ENCODE measurements at places on chromosomes 11 and 22.

DNA sequence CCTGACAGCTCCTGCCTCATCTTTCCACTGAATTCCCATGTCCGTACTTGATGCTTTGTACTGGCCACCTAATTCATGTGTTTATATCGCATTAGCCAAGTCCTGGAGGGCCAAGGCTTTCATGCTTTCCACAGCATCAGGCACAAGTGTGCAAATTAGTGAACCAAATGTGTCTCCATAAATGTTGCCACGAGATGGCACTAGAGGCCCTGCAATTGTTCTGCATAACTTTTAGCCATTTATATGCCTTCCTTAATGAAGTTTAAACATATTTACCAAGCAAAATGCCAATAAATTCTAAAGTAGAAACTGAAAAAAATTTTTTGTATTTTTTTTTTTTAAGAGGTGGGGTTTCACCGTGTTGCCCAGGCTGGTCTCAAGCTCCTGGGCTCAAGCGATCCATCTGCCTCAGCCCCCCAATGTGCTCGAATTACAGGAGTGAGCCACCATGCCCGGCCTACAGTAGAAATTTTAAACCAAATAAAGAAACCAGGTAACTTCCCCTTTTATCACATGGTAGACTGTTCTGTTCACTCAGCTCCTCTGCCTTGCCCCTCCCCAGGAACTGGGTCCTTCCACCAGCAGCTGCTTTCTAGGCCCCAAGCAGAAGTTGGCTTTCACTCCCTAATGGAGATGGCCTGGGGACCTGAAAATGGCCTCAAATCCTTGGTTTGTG lies 20.8 kb upstream of the IL18BP start:
- no peak for DNase-seq

GRCh38 chr11:121226415-121227263 lies 65.9 kb upstream of the SC5D start:
- no peak for DNase-seq

DNA sequence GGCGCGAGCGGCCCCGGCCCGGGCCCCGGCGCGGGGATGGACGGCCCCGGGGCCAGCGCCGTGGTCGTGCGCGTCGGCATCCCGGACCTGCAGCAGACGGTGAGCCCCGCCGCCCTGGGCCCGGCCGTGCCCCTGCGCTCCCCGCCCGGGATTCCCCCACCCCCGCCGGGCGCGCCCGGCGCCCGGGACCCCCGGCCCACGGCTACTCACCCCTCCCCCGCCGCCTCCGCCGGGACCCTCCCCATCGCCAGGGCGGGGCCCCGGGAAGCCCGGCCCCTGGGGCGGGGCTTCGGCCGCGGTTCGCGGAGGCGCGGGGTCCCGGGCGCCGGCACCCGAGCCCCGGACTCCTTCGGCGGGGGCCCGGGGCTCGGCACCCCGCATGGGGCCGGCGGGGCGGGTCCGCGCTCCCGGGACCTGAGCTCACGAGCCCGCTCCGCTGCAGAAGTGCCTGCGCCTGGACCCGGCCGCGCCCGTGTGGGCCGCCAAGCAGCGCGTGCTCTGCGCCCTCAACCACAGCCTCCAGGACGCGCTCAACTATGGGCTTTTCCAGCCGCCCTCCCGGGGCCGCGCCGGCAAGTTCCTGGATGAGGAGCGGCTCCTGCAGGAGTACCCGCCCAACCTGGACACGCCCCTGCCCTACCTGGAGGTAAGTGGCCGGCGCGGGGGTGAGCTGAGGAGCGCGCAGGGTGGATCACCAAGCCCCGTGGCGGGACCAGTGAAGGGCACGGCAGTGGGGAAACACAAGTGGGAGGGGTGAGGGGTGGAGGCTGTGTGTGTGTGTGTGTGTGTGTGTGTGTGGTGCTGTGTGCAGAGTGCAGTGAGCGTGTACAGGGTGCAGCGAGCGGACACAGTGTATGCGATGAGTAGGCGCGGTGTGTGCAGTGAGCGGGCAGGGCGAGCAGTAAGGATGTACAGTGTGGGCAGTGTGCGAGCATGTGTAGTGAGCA lies 2.3 kb downstream of the SHANK3 start:
- no peak for DNase-seq

DNA sequence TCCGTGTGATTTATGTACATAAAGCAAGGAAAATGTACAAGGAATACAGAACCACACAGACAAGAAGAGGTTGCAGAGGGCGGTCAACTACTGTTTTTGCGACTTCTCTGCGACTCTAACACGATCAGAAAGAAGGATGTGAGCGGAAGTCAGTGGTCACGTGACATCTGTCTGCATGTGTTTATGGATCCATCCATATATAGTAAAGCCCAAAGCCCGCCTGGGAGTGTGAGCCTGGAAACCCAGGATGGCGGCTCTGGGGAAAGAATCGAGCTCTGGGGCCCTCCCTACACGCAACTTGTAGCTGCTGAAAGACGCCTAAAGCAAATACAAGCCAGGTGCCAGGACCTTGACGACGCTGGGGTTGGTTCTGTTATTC lies 8.8 kb downstream of the OSBPL5 start:
- DNase-seq, result no peak

DNA sequence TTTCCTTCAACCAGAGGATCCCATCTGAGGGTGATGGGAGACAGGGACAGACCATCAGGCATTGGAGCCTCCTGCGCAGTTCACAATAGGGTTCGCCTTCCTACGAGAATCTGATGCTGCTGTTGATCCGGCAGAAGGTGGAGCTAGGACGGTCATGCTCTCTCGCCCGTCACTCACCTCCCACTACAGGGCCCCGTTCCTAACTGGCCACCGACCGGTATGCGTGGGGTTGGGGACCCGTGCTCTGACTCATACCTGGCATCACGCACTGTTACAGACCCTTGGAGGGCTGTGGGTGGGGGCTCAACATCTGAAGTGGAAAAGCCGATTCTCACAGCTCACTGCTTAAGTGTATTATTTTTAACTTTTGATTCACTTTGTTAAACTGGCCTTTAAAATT lies 402.3 kb downstream of the BRD1 start:
- DNase-seq, result no peak

GRCh38 chr22:40509401-40510134 lies 127.0 kb downstream of the MRTFA start:
- no peak for DNase-seq

DNA sequence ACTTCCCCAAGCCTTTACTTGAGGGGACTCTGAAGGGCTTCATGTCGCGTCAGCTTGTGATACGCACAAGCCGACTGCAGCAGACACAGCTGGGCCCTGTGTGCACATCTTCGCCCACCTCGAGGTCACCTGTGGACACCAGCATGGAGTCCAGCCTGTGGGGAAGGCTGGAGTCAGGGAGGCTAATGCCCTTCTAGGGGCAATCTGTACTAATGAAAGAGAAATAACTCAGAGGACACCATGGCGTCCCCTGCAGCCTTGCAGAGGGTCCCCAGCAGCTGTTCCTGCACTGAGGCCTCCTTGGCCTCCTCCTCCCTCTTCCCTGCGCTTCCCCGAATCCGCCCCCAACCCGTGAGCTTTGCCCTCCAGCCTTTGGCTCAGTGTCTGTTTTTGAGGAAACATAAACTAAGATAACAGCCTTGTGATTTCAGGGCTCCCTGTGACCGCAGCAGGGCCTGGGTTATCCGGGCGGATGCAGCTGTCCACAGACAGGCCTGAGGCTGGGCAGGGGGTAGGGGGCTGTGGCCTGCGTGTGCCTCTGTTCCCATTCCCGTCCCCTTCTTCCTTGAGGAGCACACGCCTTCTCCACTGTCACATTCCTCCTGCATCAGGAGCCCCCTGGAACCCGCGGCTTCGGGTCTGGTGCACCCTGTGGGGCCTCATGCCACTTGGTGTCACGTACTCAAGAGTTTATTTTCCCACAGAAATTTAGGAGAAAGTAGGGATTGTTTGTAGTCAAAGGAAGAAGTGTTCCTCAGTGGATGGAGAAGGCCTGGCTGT lies 25.0 kb downstream of the KRTAP5-5 start:
- DNase-seq, result no peak

DNA sequence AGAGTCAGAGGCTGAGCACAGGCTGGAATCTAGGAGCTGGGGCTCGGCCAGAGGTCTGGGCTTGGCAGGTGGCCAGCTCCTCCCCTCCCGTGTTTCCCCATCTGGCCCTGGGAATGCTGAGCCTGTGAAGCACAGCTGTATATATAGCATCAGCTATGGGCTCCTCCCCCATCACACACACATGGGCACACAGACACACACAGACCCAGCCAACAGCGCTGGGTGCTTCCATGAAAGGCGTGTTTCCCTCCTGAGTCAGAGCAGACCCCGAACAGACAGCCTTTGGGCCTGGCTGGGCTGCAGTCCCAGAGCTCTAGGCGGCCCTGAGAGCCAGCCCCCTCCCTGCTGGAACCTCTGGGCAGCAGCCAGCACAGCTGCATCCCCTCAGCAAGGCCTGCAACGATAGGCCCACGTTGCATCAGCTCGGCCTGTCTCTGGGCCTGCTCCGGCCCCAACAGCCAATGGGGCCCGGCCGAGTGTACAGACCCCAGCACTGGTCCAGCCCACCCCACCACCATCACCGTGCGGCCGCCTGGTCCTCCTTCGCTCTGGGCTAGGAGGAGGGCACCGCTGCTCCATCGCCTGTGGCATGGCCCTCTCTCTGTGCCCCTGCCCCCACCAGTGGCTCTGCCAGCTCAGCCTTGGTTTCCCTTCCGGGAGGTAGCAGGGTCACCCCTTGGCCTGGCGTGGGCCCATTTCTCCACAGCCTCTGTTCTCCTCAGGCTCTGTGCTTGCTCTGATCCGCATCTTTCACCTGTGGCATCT lies 7.6 kb upstream of the SERPINH1 start:
- DNase-seq, result no peak

DNA sequence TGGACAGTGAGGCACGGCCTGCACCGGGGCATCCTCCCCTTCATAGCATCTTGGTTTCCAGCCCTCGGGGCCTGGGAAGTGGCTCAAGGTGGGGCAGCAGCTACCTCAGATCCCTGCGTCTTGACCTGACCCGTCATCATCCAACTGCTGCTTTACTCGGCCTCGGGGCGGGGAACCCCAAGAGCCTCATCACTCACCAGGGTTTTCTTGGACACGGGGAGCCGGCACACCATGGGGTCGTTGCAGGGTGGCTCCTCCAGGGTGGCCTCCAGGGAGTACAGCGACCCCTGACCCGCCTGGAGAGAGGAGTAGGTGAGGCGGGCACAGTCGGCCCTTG lies 651 bp downstream of the CTSF start:
- no peak for DNase-seq

All from stimulated activated CD4-positive, alpha-beta T cell treated with anti-CD3 and anti-CD28 coated beads, Interleukin-12 subunit alpha, Interleukin-12 subunit beta, amount 100 ng/mL, for 24 hours (primary cell).